ENCODE measurements at places on chromosomes 2 and 18.

- DNase-seq, result peak; percentile 15
These were observed 46.6 kb downstream of the TAF1B start for GRCh38 chr2:9889812-9890261.

GRCh38 chr2:235170016-235170415 lies 218.2 kb downstream of the SH3BP4 start:
- DNase-seq, result no peak

DNA sequence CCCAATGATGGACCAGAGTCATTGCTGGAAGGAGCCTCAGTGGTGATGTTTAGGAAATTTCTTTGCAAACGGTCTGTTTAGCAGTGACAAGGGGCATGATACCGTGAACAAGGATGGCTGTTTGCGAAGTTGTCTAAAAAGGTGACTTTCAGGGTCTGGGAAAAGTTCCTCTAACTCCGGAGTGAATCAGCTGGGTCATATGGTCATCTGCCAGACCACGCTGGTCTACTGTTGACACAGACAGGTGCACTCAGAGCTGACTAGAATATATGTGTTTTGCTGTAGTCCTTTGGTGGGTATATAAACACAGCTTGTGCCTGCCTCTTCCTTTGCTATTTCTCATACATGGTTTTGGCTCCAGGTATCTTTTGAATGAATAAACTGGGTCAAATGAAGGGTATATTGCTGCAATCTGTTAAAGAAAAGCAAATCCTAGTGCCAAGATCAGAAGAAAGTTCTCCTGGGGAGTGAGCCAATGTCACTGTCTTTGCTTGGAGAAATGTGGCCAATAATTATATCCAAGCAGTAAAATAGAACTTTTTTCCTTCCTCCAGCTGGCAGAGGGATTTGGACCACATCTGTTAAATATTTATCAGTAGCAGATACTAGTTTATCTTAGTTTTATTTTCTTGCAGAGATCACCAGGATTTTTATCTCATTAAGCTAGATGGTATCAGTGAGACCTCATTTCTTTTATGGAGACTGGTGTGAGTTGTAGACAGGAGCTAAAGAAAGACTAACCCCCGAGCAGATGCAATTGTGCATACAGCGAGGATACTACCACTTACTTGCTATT lies 286.0 kb downstream of the TRIB2 start:
- DNase-seq, result no peak

- no peak for DNase-seq
These were observed 221.8 kb downstream of the FHOD3 start for GRCh38 chr18:36519358-36519757.

- no peak for DNase-seq
These were observed 315.4 kb downstream of the CDH2 start for GRCh38 chr18:27861539-27861938.

DNA sequence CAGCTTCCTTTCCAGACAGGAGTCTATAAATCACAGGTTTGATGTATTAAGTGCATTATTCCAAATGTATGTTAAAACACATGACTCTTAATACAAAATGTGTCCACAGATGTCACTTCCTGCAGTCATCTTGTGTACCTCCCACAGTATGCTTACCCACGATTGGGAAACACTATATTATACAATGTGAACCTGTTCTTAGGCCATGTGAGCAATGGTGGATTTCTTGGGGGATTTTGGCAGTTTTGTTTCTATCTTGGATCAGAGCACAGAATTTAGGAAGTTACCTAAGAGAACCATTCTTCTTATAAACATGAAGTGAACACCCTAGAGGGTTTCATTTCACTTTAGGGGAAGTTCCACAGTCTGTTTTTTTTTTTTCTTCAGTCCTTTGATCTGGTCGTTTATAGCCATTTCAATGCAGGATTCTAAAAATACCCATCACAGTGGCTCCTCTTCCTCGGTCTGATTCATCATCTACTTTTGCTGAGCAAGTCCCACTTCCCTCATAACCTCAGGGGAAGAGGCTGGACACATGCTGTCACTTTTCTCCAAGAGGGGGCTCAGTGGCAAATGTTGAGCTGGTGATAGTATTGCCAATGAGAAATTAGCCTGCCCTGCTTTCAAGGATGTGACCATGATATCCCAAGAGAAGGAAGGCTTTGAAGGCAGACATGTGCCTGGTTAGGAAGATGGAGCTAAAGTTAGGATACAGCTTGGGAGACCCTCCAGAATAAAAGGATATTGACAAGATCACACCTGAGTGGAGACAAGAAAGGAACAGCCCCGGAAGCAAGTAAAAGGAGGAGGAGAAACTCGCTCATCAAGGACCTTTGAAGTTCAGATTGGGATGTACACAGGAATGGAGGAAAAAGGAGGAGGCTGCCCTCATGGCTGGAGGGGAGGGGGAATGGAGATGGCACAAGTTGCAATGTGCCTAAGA lies 22.6 kb downstream of the PLEK start:
- peak; percentile 99 for DNase-seq

- DNase-seq, result no peak
These were observed 649.4 kb upstream of the SLC8A1 start for GRCh38 chr2:41101281-41101680.

GRCh38 chr2:119218478-119219064 lies 5.1 kb upstream of the STEAP3 start:
- peak; percentile 40 for DNase-seq

GRCh38 chr2:34121076-34121475 lies 522.0 kb upstream of the FAM98A start:
- DNase-seq, result no peak

GRCh38 chr2:119453972-119454593 lies 22.4 kb downstream of the TMEM37 start:
- DNase-seq, result no peak

DNA sequence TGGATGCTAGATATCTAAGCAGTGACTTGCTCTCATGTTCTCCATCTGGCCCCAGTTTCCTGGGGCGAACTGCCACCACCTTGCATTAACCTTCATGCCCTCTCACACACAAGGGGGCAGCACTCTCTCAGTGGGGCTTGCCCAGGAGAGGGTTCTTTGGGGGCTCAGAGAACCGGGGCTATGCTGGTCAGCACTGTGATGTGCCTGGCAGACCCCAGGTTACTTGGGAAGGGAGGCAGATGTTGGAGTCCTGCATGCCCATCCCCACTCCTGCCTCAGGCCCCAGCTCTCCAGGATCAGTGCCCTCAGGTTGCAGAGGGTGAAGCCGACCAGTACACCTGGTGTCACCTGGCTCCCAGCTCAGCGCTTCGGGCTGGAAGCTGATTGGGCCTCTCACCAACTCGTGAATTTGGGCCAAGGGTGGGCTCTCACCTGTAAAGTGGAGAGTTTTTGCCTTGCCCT lies 396.2 kb upstream of the HS6ST1 start:
- no peak for DNase-seq

DNA sequence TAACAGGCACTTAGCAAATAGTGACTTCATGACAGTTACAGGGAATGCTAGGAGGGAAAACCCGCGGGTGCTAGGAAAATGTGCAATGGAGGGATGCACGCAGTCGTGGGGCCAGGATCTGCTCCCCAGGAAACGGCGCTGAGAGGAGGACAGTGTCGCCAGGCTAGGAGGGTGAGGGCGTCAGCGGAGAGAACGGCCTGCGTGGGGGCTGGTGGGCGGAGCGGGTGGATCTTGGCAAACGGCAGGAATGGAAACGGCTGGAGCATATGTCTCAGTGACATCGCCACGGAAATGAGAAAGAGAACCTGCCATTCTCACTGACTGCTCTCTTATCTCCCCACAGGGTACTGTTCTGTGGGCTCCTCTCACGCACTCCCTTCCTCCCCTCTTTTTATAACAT lies 478.5 kb upstream of the ID2 start:
- no peak for DNase-seq

GRCh38 chr2:100285691-100286090 lies 36.6 kb downstream of the LONRF2 start:
- DNase-seq, result no peak

DNA sequence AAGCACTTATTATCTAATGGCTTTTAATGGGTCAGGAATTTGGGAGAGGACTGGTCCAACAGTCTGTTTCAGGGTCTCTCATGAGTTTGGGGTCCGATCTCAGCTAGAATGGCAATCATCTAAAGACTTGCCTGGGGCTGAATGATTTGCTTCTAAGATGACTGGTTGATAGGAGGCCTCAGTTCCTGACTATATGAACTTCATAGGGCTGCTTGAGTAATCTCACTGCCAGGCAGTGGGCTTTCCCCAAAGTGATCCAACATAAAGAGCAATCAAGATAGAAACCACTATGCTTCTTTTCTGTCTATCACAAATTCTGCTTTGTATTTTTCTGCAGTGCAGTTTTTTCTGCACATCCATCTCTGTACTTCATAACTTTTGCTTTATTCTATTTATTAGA lies 793.5 kb upstream of the CHAC2 start:
- DNase-seq, result no peak

Data from inflammatory macrophage treated with lipopolysaccharide for 4 hours (primary cell).